Panc1 (cell line): ENCODE measurements at places on chromosomes 2 and 18.

DNA sequence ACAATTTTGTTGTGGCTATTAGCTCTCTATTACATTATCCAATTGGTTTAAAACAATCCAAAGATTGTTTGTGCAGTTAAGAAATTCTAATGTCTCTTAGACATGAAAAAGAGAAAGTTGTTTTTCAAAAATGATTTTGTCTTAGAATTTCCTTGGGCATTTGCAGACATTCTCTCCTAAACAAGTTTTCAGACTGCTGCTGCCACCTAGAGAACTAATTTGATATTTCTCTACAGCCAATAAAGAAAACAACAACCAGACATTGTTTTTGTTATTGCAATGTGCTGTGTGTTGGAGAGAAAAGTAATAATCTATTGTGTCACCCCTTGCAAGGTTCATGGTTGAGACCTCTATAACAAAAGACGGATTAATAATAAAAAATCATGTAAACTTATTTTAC, 119.0 kb upstream of the SYT4 start:
- no peak overlapping the region for H3K4me3 ChIP-seq
- H3K27me3 ChIP-seq: no peaks in the 10 kb centered on the region

GRCh38 chr18:74901362-74902146, 303.9 kb downstream of the ZNF407 start:
- no peaks in the 10 kb centered on the region for H3K27me3 ChIP-seq
- H3K36me3 ChIP-seq: no peaks in the 10 kb centered on the region
- no peak overlapping the region for H3K27ac ChIP-seq

DNA sequence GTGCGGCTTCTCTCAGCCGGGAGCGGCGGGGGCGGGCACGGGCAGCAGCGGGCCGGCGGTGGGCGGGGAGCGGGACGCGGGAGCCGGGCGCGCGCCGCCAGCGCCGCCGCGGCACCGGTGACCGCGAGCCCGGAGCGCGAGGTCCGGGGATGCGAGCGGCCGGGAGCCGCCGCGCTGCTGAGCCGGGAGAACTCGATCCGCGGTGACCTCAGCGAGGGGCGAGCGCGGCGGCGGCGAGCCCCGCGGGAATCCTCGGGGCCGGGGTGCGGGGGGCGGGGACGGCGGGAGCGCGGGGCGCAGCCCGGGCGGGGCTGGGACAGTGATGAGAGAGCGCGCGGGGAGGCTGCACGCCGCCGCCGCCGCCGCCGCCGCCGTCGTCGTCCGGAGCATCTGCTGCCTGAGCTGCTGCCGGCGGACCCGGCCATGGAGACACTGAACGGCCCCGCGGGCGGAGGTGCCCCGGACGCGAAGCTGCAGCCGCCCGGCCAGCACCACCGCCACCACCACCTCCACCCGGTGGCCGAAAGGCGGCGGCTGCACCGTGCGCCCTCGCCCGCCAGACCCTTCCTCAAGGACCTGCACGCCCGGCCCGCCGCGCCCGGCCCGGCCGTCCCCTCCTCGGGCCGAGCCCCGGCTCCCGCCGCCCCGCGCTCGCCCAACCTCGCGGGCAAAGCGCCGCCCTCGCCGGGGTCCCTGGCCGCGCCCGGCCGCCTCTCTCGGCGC, at the start of gene MTCL1:
TSS of gene MTCL1 (plus strand) at position 319 of the 723 bp plus-strand sequence. CDS start at position 424, 105 bp downstream.
- peaks cover 25% of the 10 kb centered on the region for H3K4me1 ChIP-seq
- no peak for DNase-seq
- H3K27me3 ChIP-seq: no peaks in the 10 kb centered on the region
- no peaks in the 10 kb centered on the region for H3K36me3 ChIP-seq

DNA sequence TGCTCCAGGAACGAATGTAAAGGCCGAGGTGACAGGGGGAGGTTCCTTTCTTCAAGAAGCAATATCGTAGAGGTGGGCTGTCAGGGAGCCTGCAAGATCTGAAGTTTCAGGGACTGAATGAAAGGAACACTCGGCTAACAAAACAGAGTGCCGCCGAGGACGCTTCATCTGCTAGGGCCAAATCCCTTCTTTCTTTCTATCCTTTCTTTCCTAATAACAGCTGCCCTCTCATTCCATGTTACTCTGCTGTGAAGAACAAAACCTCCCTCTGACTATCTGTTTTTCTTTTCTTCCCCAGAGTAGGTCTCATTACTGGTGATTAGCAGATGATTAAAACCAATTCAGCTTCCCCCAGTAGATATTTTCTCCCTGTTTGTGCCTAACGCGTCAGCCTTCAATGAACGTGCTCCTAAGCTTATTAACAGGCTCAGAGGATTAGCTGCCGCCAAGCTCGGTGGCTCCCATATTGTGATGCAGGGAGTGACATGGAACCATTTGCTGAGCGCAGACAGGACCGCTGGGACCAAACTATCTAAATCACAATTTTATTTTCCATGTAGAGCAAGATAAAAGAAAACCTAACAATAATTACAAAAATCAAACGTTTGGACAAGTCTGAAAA, 414.6 kb downstream of the TMEM182 start:
- H3K27ac ChIP-seq: no peak overlapping the region

GRCh38 chr2:22329211-22330154, 1055.5 kb upstream of the KLHL29 start:
- no peak overlapping the region for H3K4me3 ChIP-seq
- H3K36me3 ChIP-seq: no peaks in the 10 kb centered on the region
- no peaks in the 10 kb centered on the region for H3K4me1 ChIP-seq
- no peaks in the 10 kb centered on the region for H3K27me3 ChIP-seq

DNA sequence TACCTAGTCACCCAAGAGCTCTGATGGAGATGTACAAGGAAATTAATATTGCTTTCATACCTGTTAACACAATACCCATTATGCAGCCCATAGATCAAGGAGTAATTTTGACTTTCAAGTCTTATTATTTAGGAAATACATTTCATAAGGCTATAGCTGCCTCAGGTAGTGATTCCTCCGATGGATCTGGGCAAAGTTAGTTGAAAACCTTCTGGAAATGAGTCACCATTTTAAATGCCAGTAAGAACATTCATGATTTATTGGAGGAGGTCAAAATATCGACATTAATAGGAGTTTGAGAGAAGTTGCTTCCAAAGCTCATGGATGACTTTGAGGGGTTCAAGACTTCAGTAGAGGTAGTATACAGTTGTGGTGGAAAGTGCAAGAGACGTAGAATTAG, 931.4 kb upstream of the ACVR2A start:
- no peak overlapping the region for H3K27ac ChIP-seq
- no peak overlapping the region for H3K4me3 ChIP-seq
- no peaks in the 10 kb centered on the region for H3K36me3 ChIP-seq
- H3K4me1 ChIP-seq: no peaks in the 10 kb centered on the region

DNA sequence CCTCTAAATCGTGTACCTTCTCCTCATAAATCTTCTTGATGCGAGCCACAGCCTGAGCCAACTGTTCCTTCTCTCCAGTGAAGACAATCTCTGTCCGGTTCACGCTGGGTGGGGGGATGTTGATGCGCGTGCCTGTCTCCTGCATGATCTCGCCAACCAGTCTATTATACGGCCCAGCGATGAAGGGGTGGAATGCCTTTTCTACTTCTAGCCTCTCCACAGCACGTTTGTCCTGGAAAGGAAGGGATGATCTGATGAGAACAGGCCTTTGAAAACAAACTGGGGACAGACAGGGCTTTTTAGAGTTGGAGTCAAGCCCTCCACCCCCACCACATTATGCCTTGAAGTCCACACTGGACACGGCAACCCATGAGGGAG, 59.3 kb downstream of the HDLBP start:
- H3K27me3 ChIP-seq: no peaks in the 10 kb centered on the region
- no peak overlapping the region for H3K4me3 ChIP-seq
- DNase-seq: no peak
- H3K4me1 ChIP-seq: no peaks in the 10 kb centered on the region
- no peak overlapping the region for H3K27ac ChIP-seq
- H3K36me3 ChIP-seq: peaks cover 29% of the 10 kb centered on the region

GRCh38 chr18:30469091-30469490, 573.5 kb downstream of the DSC3 start:
- no peaks in the 10 kb centered on the region for H3K36me3 ChIP-seq
- no peak overlapping the region for H3K27ac ChIP-seq
- no peaks in the 10 kb centered on the region for H3K27me3 ChIP-seq
- H3K4me3 ChIP-seq: no peak overlapping the region
- H3K4me1 ChIP-seq: no peaks in the 10 kb centered on the region

DNA sequence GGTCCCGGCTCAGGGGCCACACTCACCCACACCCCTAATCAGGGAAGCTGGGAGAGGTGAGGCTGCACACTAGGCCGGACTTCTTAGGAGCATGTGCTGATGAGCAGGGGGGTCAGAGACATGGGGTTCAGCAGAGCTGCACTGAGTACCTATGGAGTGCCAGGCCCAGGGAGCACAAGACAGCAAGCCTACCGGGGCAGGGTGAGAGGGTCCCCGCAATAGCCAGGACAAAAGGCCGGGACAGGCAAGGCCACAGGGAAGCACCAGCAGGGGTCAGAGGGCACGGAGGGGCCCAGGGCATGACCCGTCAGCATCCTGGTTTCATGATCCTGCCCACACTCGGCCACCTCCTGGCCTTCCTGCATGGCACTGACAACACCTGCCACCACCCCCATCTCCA, 73.5 kb downstream of the TNS1 start:
- H3K4me3 ChIP-seq: no peak overlapping the region
- DNase-seq: no peak
- H3K36me3 ChIP-seq: no peaks in the 10 kb centered on the region
- peaks cover 9% of the 10 kb centered on the region; the same call in 1 of the 2 replicates for H3K27me3 ChIP-seq

GRCh38 chr2:74497777-74498499, 1.5 kb downstream of the LBX2 start:
- H3K36me3 ChIP-seq: no peaks in the 10 kb centered on the region
- no peak overlapping the region for H3K27ac ChIP-seq
- peaks cover 34% of the 10 kb centered on the region for H3K4me1 ChIP-seq
- H3K4me3 ChIP-seq: no peak overlapping the region
- DNase-seq: no peak

DNA sequence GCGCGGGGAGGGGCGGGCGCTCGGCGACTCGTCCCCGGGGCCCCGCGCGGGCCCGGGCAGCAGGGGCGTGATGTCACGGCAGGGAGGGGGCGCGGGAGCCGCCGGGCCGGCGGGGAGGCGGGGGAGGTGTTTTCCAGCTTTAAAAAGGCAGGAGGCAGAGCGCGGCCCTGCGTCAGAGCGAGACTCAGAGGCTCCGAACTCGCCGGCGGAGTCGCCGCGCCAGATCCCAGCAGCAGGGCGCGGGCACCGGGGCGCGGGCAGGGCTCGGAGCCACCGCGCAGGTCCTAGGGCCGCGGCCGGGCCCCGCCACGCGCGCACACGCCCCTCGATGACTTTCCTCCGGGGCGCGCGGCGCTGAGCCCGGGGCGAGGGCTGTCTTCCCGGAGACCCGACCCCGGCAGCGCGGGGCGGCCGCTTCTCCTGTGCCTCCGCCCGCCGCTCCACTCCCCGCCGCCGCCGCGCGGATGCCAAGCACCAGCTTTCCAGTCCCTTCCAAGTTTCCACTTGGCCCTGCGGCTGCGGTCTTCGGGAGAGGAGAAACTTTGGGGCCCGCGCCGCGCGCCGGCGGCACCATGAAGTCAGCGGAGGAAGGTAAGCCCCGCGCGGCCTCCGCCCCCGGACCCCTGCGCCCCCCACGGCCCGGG, at the start of gene NFATC1:
TSS of gene NFATC1 (plus strand) at position 170 of the 644 bp plus-strand sequence. CDS start at position 465, 295 bp downstream.
- peaks cover 25% of the 10 kb centered on the region for H3K4me1 ChIP-seq
- peak within 1 kb of the TSS; percentile 70 for H3K4me3 ChIP-seq
- DNase-seq: no peak
- peak within 1 kb of the TSS; percentile 69 for H3K27ac ChIP-seq
- no peaks in the 10 kb centered on the region for H3K27me3 ChIP-seq

GRCh38 chr2:217918308-217919024, 84.3 kb downstream of the TNS1 start:
- H3K36me3 ChIP-seq: no peaks in the 10 kb centered on the region
- no peak for DNase-seq
- no peaks in the 10 kb centered on the region; the same call in 1 of the 2 replicates for H3K27me3 ChIP-seq

- no peaks in the 10 kb centered on the region; the same call in 1 of the 2 replicates for H3K36me3 ChIP-seq
- H3K4me3 ChIP-seq: no peak overlapping the region
- no peaks in the 10 kb centered on the region for H3K4me1 ChIP-seq
- H3K27me3 ChIP-seq: no peaks in the 10 kb centered on the region
- DNase-seq: no peak
- H3K27ac ChIP-seq: no peak overlapping the region
These were observed 41.3 kb downstream of the ARMC9 start for GRCh38 chr2:231239751-231240150.

- H3K4me3 ChIP-seq: no peak overlapping the region
- H3K36me3 ChIP-seq: no peaks in the 10 kb centered on the region
- H3K4me1 ChIP-seq: no peaks in the 10 kb centered on the region
- DNase-seq: no peak
These were observed 53.5 kb upstream of the MAPK4 start for GRCh38 chr18:50506362-50506761.

DNA sequence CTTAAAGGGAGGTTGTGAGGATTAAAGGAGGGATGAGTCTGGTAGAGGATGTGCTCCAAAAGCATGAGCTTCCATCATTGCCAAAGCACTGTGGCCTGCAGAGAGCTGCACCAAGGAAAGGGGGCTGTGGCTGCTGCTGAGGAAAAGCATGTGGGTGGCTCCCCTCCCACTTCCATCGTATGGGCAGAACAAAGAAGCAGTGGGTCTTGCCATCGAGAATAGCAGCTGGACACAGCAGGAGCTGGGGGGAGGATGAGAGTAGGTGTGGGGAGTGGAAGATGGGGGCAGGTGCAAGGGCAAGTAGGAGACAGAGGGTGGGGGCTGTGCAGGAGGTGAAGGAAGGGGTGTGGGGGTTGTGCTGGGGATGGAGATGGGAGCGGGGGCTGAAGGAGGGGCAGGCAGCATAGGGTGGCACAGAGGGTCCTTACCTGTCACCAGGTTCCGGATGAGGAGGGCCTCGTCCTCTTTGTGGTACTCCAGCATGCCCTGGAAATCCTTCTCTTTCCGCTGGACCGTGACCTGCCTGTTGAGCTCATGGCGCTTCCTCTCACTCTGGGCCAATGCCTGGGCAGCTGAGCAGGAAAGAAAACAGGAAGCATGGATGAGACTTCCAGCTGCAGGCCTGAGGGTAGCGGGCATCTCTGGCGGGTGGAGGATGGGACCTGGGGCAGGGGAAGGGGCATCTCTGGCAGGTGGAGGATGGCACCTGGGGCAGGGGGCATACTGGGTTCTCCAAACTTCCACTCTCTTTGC, 33.6 kb upstream of the ACAA2 start:
- H3K27me3 ChIP-seq: no peaks in the 10 kb centered on the region
- no peak for DNase-seq
- no peaks in the 10 kb centered on the region for H3K4me1 ChIP-seq
- H3K4me3 ChIP-seq: no peak overlapping the region

DNA sequence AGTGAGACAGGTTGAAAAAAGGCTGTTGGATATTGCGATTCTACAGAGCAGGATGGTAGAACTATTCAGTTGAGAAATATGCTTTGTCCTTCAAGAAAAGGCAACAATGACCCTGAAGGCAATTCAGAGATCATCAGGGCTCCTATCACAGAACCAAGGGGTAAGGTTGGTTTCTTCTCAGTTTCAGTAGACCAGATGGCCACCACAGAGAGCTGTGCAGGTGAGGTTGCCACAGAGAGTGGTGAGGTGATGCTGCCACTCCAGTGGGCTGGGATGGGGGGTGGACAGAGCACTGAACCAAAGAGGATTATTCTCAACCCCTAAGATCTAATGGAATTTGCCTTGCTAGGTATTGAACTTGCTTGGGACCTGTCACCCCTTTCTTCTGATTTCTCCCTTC, 64.6 kb upstream of the ZBTB7C start:
- DNase-seq: no peak
- H3K36me3 ChIP-seq: no peaks in the 10 kb centered on the region
- H3K27ac ChIP-seq: no peak overlapping the region
